ENCODE measurements at places on chromosomes 16 and 17.

GRCh38 chr17:73503560-73503959 is 140.7 kb downstream of the SDK2 start:
- DNase-seq, result no peak

GRCh38 chr17:34598161-34598776 is 18.9 kb downstream of the TMEM132E start:
- no peak for DNase-seq

DNA sequence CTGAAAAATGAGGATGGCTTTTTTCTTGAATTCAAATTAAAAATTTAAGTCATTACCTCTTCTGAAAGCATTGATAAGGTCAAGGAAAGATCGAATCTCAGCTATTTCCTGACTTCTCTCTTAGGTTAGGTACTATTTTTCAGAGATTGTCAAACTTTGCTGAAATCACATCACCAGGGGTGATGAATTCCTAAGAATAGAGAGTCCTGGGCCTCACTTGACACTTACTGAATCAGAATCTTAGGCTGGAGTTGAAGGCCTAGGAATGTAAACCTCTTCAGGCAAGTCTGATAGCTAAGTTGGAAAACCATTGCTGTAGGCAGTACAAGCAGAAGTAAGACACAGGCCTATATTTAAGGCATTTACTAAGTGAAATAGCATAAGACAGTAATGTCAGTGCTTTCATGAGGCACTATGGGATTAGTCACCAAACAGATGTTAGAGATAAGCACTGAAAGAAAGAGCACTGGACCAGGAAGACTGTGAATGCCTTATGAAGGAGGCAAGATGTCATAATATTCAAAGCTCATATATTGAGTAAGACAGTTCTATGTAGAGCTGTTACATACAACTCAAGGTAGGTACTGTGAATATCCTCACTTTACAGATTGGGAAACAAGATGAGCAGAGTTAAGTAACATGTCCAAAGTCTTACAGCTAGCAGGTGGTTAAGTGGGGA is 21.5 kb downstream of the DCAF7 start:
- DNase-seq, result no peak

DNA sequence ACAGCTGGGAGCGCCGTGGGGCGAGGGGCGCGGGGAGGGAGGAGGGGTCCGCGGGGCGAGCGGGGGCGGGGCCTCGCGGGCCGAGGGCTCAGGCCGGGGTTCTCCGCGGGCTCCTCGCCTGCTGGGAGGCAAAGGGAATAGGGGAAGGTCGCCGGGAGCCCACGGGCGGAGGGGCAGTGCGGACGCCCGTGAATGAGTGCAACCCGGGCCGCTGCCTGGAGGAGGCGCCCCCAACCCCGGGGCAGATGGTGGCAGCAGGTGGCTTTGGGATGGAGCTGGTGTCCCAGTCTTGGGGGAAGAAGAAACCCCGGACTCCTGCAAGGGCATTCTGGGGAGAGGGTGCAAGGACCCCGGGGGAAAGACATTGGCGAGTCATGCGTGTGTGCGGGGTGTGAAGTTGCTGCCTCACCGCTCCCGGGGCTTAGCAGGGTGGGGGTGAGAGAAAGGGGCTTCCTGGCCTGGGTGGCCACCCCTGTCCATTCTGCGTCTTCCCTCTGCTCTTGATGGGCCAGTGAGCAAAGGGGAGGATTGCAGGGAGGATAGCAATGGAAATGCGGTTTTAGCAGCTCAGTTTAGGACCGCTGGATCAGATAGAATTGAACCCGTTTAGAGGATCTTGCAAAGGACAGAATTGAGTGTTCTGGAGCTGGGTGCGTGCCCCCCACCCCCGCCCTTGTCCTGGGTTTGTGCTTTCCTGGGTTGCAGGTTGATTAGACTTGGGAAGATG is 526 bp downstream of the KIAA0513 start:
- no peak for DNase-seq

- DNase-seq, result no peak
Measured at GRCh38 chr17:36683387-36683786, 82.0 kb downstream of the MRM1 start.

- peak; percentile 39 for DNase-seq
Measured at GRCh38 chr16:17578981-17579874, 108.5 kb upstream of the XYLT1 start.

GRCh38 chr16:19235886-19236285 is 49.6 kb upstream of the CLEC19A start:
- DNase-seq, result no peak

DNA sequence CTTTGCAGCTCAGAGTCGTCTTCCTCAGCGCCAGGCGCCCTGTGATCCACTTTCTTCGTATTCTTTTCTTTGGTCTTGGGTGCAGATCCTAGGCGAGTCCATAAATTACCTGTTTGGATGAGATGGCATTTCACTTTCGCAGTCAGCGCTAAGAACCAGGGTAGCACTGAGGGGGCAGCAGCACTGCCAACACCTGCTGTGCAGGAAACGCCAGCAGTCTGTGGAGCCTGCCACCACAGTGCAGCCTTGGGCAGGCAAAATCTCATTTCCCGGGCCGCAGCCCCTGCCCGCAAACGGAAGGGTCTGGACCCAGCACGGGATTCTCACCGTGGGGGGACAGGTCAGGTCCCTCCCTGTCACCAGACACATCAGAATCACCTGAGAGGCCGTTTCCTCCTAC is 12.2 kb upstream of the ITGAE start:
- DNase-seq, result no peak

- peak; percentile 60 for DNase-seq
Measured at GRCh38 chr17:78903101-78903779, at the start of gene CEP295NL. Gene CEP295NL (minus strand): TSS chr17:78903201. CDS start chr17:78901828, 1,373 bp downstream.

GRCh38 chr17:82056729-82057621 is 5.3 kb downstream of the GPS1 start:
- no peak for DNase-seq

GRCh38 chr16:85249418-85250146 is 137.3 kb upstream of the CIBAR2 start:
- DNase-seq, result peak; percentile 79

DNA sequence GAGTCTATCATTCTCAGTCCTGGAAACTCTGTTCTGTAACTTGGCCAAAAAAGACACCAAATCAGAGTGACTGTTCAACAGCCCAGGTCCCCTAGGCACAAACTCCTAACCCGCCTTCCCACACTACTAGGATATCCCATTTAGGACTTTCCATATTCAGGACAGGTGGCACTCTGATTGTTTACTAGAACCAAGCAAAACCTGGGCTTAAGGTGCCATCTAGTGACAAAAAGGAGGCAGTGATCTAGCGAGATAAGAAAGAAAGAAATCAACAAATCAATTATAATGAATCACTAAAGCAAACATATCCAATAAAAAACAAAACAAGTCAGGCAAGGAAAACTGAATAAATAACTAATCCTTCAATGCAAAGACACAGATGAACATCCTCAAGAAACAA is 203.9 kb downstream of the CEP112 start:
- no peak for DNase-seq

- no peak for DNase-seq
Measured at GRCh38 chr16:76955629-76956028, 235.4 kb upstream of the MON1B start.

DNA sequence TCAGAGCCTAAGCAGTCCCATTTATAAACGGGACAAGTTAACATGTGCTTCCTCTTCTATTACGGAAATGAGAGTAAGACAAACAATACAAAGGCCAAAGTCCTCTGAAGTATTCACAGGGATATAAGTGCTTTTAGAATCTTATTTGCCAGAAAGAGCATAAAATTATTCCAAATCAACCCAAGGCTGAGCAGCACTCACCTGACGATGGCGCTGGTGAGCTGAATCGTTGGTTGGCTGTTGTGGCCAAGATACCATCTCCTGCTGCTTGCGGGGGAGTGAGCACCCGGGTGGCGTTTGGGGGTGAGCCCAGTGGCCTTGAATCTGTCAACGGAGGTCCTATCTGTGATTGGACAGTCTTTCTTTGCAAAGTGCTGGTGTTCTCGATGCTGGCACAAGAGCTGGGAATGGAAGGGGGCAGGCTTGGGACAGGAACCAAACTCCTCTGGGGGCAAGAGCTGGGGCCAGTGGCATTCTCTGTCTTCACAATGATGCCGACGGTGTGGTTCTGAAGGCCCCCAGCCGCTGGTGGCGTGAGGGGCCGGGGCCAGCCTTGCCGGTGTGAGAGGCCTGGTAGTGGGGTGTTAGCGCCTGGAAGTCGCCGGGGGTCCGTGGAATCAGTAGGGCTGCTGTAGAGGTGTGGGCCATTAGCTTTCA is 9.5 kb upstream of the DHRS13 start:
- no peak for DNase-seq

GRCh38 chr16:1712791-1713261 is 6.8 kb downstream of the MAPK8IP3 start:
- DNase-seq, result no peak

DNA sequence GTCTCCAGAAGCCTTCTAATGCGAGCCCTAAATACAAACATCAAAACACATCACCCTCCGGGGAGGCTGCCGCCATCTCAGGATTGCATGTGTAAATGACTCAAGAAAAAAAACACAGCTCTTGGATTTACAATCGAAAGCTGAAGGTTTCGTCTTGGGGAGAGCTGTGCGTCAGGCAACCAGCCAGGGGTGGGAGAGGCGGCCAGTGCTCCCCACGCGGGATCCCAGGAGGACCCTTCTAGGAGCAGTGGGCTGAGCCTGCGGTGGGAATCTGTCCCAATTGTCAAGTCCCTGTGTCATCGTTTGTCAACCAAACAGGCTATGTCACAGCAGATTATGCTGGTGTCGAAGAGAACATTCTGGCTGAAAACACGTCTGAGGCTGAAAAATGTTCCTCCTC is 209.7 kb downstream of the ABCC12 start:
- no peak for DNase-seq

DNA sequence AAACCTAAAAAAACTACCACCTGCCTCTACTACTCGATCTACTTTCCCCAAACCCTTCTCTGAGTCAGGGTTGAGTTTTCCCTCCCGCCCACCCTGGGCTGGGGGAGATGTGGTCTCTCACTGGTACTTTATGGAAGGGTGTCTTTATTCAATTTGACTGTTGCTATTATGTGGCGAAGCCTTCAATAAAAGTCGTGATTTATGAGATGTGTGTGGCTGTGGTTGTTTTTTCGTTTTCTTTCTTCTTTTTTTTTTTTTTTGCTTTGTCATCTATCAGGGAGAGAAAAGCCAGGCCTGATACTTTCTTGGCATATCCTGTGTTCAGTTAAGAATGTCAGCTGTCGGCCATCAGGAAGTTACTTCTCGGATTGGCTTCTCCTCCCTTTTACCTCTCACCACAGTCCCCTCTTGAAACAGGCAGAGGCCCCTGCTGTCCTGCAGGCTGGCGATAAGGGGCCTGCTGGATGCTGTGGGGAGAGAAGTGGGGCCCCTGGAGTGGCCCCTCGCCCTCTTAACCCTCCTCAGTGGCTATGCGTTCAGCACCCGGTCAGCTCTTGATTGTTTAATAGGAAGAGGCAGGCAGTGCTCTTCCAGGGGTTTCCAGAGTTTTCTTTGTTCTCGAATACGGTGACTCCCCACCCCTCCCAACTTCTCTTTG is 123.0 kb downstream of the MSI2 start:
- no peak for DNase-seq
